ENCODE measurements at places on chromosomes 7 and 10.

DNA sequence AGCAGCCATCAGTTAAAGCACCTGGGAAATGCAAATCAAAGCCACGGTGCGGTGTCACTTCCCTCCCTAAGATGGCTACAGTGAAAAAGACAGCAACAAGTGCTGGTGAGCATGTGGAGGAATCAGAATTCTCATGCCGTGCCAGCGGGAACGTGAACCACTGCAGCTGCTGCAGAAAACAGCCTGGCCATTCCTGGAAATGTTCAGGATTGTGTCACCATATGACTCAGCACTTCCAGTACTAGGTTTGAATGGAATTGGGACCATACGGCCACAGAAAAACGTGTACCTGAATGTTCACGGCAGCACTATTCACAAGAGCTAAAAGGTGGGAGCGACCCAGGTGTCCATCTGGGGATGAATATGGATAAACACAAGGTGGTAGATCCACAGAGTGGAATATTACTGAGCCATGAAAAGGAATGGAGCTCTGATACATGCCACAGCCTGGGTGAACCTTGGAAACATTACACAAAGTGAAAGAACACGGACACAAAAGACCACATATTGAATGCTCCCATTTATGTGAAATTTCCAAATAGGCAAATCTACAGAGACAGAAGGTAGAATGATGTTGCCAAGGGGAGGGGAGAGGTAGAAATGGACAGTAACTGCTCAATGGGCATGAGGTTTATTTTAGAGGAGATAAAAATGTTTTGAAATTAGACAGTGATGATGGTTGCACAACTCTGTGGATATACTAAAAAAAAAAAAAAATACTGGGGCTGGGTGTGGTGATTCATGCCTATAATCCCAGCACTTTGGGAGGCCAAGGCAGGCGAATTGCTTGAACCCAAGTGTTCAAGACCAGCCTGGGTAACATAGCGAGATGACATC, 61.6 kb downstream of the MICALL2 start:
- no peak for DNase-seq

GRCh38 chr7:17030559-17030958, 148.8 kb upstream of the AGR3 start:
- DNase-seq = no peak

DNA sequence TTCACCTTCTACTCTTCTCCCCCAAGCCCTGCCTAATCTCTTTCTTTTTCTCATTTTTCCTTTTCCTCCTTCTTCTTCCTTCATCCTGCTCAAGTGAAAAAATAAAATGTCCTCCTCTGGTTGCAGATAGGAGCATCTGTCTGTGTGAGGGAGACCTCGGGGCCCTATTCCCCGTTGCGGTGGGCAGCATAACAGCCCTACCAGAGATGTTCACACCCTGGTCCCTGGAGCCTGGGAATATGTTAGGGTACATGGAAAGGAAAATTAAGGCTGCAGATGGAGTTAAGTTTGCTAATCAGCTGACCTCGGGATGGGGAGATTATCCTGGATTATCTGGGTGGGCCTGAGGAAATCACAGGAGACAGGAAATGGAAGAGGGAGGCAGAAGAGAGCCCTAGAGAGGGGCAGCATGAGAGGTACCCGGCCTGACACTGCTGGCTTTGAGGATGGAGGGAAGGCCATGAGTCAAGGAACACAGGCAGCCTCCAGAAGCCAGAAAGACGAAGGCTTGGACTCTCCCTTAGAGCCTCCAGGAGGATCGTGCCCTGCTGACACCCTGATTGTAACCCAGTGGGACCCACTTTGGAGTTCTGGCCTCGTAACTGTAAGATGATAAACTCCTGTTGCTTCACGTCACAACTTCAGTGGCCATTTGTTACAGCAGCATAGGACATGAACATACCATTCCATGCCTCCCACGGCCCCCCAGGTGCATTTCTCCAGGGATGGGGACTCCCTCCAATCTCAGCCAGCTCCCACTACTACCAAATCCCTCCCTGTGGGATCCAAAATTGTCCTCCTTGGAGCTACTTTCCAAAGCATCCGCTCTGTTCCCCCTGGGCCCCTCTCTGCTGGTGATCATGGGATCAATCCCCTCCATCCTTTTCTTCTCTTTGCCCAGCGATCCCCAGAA, 39.0 kb upstream of the ZMIZ1 start:
- no peak for DNase-seq

DNA sequence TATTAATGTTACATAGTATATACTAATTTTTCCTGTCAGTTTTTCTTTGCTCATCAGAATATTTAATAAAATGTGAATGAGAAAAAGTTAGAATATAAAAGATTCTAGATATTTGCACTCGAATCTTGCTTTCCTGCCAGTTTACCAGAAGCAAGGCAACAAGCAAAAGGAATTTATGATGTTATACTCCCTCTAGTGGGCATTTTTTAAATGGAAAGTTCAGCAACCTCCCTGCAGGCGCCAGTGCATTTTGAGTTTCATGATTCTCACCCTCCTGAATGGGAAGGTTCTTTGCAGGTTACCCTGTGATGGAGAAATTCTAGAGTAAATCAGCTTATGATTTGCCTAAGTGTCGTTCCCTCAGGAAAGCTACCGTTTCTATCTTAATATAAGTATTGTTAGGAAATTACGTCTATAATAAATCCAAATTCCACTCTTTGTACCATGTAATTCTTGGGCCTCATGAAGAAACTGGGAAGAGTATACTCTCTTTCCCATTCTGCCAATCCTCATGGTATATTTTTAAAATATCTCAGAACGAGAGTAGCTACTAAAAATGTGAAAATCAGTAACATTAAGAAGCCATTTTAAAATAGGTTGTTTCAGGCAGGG, 350.0 kb downstream of the CRPPA start:
- DNase-seq = no peak

GRCh38 chr7:116239434-116239833, 29.1 kb downstream of the TES start:
- DNase-seq = no peak

GRCh38 chr7:14858410-14858809, 44.1 kb downstream of the DGKB start:
- DNase-seq = no peak

GRCh38 chr7:20157456-20157855, 59.7 kb downstream of the MACC1 start:
- no peak for DNase-seq

DNA sequence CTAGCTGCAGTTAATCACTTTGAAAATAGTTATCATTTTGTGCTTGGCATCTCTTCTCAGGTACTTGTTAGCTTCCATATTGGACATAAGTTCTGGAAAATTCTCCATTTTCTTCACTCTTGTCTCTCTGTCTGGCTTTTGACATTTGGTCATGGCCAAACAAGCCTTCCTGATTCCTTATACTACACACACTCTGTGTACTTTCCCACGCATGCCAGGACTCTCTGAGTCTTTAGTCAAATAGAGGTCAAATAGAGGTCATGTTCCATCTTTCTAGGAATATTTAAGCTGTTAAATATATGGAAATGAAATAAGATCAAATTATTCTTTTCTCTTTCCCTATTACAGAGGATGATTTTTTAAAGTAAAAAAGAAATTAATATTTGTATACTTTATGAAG, 235.5 kb upstream of the PLXDC2 start:
- DNase-seq = no peak

DNA sequence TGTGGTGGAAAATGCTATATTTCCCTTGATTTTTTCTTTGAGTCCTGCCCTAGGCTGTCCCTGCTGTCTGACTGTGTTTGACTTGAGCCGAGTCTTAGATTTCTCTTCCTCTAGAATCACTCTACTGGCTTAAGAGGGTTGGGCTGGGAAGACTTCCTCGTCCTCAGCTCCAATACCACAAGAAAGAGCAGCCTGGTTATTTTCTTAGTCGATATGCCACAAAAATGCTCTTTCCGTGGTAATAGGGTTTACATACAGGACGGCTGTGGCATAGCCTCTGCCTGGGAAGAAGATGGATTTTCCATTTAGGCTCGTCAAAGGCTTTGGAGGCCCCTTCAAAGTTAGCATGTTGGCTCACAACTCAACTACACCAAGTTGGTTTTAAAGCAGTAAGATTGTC, 212.0 kb upstream of the IGFBP3 start:
- no peak for DNase-seq

- DNase-seq = peak; percentile 33
Observed at GRCh38 chr7:149496642-149497391, 792 bp downstream of the ZNF746 start.

DNA sequence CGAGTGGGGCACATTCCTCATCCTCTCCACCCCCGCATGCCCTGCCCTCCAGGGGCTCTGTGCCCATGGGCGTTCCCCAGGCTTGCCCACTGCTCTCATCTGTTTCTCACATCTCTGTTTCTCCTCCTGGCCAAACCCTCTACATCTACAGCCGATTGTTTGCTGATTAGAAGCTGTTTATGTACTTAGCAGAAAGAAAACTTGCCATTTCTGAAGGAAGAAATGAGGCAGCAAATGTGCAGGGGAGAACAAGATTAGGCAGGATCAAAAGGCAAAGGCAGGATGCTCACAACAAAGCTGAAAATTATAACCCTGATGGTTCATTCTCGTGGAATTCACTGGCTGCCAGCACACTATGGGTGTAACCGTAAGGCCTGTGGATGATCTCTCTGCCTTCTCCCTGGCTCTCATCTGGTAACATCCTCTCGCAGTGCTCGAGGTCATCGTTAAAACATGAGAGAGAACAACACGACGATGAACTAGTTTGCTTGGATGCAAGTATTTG, 111.6 kb upstream of the KLF14 start:
- DNase-seq = no peak

- DNase-seq = no peak
Observed at GRCh38 chr10:1643908-1644179, 93.5 kb downstream of the ADARB2 start.

DNA sequence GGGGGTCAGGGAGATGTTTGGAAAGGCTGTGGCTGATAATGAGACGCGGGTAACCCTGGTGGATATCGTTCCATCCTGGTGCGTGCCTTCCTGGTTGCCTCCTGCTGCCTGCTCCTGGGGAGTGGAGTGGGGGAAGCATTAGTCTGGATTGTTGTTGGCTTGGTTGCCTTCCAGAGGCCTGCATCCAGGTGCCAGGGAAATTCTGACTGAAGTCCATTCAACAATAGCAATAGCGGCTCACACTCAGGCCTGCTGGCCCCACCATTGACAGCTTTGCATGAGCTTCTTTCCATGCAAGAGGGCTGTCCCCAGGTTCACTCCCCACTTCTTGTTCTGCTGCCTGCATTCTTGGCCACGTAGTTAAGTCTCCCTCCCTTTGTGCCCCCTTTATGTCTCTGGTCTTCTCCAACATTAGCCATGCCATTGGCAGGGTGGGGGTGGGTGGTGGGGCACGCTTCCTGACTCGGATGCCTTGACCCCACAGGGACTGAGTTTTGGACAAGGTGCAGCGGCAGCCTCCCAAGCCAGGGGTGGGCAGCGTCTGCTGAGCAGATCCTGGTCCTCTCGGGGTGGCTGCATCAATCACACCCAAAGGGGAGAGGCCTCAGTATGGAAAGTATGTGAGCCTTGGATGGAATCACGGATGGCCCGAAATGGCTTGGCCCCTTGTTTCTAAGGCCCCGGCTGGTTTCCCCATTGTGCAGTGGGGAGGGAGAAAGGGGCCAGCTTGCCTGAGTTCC, 150.2 kb downstream of the GRK5 start:
- DNase-seq = no peak

DNA sequence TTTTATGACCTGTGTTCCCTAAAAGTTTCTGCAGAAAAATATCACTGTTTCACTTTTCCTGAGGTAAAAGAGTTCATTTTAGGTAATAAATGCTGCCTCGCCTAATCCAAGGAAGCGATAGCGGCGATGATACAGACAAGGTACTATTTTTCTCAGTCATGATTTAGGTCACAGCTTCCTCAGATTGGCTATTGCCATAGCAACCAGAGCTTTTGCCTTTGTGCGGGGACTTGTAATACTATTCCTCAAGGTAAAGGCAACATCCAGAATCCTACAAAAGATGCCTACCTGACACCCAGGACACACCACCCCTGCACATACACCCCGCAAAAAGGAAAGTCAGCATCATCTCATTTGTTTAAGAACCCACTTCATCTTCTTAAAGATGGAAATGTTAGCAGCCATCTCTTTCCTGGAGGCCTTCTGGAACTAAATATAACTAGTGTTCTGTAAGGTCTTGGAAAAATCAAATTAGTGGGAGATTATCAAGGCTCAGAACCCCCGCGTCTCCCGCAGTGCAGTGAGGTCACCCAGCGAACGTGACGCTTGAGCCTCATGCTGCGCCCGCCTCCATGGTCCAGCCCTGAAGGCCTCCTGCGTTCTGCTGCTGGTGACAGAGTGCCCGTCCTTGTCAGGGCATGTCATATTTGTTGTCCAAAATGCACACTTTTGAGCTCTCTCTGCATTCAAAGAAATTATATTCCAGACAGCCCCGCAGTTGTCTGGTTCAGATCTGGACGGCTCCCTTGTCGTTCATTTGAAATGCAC, 402.0 kb upstream of the RNF32 start:
- no peak for DNase-seq

- DNase-seq = no peak
Observed at GRCh38 chr10:132232023-132232951, 45.5 kb downstream of the DPYSL4 start.

- DNase-seq = no peak
Observed at GRCh38 chr10:97584798-97585438, 729 bp downstream of the HOGA1 start.

DNA sequence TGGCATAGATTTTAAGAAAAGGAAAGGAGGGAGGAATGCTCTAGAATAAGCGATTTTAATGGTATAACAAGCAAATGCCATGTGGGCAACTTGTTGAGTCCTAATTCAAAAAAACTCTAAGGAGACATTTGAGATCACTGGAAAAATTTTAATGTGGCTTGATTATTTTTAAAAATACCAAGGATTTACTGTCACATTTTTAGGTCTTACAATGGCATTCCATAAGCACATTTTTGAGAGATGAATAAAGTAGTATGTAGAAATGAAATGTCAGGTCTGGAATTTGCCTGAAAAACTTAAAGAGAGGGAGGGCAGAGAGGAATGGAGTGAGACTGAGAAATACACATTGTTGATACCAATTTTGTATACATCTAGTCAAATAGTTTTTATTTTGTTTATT, 20.3 kb downstream of the NCAPG2 start:
- no peak for DNase-seq

GRCh38 chr10:82827901-82828300, 952.9 kb downstream of the NRG3 start:
- no peak for DNase-seq

GRCh38 chr7:102079140-102080018, 207.3 kb upstream of the SH2B2 start:
- DNase-seq = no peak

DNA sequence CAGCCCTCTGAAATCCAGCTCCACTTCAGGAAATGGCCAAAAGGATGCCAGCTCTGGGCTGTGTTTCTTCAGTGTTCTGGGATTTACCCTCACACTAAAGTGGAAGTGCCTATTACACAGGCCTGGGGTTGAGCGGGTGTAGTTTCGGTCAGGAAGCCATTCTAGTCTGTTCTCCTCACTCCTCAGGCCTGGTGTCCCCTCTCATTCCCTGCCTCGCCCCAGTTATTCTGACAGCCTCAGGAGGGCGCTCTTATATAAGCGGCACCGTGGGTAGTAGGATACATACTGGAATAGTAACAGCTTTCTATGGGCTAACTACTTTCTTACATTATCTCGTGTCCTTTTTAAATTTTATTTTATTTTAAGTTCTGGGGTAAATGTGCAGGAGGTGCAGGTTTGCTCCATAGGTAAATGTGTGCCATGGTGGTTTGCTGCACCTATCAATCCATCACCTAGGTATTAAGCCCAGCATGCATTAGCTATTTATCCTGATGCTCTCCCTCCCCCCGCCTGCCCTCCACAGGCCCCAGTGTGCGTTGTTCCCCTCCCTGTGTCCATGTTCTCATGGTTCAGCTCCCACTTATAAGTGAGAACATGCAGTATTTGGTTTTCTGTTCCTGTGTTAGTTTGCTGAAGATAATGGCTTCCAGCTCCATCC, 12.2 kb upstream of the LGI1 start:
- DNase-seq = no peak
